ENCODE measurements at places on chromosomes 3 and 15.

GRCh38 chr3:168524129-168524528, 428.4 kb upstream of the GOLIM4 start:
- no peak for DNase-seq

DNA sequence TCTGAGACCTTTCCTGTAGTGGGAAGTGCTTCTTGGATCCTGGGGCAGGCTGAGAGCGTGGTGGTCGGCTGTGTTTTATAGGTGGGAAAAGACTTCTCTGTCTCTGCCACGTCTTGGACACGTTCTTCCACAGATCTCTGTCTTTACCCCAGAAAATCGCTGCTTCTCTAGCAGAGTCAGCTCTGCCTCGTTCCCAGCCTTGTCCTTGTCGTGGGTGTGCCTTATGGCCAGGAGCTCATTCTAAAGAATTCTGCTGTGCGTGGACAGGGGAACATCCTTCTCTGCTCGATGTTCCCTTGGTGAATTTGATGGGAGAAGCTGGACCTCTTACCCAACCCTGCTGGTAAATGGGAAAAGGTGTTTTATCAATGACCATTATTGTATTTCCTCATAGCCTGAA, 433.1 kb upstream of the C2CD4B start:
- DNase-seq = no peak

DNA sequence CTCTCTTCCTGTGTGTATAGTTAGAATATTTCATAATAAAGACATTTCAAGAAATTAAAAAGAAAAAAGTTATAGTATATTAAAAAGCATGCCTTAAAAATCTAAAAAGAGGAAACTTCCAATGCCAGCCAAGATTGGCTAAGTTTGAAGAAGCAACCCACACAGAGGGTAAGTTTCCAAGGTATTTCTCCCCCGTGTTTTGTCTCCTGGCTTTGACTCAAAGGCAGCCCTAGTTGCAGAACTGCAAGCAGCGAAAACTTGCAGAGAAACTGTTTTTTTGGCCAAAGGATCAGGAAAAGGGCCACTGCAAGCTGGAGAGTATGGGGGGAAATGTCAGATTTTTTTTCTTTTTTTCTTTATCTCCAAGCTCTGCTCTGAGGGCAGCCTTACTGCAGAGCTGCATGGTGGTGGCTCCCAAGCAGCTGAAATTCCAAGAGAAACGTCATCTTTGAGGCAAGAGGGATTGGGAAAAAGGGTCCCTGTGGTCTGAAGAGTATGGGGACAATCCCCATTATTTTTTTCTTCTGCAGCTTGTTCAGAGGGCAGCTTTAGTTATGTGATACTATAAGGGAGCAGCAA, 23.0 kb downstream of the HACL1 start:
- DNase-seq = no peak

- DNase-seq = no peak
Measured at GRCh38 chr3:110375751-110376518, 695.7 kb upstream of the NECTIN3 start.

GRCh38 chr3:125132815-125133214, 77.0 kb upstream of the HEG1 start:
- no peak for DNase-seq

- no peak for DNase-seq
Measured at GRCh38 chr15:74192751-74193150, 9.8 kb downstream of the STRA6 start.

- no peak for DNase-seq
Measured at GRCh38 chr15:77097921-77098320, 27.0 kb upstream of the TSPAN3 start.

GRCh38 chr3:12421132-12421531, 63.1 kb upstream of the TSEN2 start:
- no peak for DNase-seq

DNA sequence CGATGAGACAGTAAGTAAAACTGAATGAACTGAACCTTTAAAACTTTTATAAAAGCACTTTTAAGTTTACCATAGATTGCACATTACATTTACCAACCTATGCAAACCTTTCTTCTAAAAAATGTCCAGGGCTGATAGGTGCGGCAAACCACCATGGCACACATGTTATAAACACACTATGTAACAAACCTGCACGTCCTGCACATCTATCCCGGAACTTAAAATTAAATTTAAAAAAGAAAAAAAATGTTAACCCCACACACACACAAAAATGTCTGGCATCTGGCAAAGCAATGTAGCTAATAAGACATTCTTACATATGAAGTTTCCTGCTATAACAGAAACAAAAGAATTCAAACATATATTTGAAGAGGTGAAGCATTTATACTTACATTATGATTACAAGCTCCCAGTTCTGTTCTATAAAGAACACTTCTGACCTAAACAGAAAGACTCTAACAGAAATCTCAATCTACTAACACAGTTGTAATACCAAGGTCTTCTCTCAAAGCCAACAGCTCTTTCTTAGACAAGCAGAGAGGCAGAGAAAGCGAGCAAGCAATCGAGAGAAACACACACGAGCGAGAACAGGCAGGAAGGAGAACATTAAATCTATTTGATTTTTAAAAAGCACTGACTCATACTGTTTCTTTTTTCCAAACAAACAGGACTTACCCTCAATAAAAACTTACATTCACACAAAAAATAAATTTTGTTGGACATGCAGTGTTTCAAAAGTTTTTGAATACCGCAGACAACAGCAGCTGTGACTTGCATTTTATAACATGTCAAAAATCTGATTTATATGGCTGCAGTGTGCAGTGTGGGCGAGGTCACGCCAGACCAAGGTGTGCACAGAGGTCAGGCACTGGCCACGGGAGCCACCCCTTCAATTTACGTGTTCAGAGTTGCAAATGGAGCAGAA, at the start of gene NRG4:
NRG4 (minus strand) TSS at position 798 of the 925 bp plus-strand sequence. CDS start 1,194 bp downstream, outside the sequence.
- DNase-seq = no peak

All from CD4-positive, alpha-beta T cell treated with Interleukin-4 for 1 hour (primary cell).